ENCODE measurements at places on chromosomes 16 and 17.
A peak's percentile ranks its signal among the peaks of the same experiment; 100 is the strongest.

- DNase-seq = peak; percentile 39
Measured at GRCh38 chr16:89192956-89193575, 7.3 kb downstream of the SLC22A31 start.

DNA sequence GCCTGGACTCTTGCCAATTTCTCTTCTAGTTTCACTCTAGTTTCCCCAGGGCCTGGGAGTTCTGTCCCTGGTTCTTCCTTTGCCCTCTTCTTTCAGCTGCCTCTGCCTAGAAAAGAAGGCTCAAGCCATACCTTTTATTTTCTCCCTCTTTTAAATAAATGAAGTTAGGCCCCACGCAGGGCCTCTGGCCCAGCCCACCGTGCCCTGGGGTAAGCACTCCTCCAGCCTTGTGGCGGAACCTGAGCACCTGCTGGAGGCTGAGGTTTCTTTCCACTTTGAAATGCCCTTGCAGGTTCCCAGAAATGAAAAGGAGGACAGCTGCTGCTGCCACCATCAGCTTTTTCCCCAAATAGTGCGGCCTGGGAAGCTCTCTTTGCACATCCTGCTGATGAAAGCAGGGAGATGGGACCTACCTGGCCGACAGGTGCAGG, 139.4 kb downstream of the CCDC182 start:
- no peak for DNase-seq

DNA sequence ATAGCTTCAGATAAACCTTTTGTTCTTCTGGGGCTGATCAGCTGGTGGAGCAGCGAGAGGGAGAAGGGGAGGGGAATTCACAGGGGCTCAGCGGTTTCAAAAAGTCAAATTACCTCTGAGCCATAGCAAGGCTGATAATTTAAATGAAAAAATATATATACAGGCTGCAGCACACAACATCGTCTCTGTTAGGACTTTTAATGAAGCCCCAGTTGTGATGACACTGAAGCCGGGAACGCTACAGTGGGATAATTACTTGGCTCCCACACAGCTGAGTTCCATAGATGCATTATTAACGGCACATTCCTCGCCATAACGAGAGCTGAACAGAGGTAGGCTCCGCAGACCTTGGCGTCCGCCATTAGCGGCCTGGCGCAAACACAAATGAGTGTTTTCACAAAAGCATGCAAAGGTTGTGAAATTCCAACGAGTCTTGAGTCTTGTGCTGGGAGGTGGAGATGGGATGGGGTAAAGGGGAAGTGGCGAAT, 216.0 kb downstream of the C16orf78 start:
- DNase-seq = no peak

DNA sequence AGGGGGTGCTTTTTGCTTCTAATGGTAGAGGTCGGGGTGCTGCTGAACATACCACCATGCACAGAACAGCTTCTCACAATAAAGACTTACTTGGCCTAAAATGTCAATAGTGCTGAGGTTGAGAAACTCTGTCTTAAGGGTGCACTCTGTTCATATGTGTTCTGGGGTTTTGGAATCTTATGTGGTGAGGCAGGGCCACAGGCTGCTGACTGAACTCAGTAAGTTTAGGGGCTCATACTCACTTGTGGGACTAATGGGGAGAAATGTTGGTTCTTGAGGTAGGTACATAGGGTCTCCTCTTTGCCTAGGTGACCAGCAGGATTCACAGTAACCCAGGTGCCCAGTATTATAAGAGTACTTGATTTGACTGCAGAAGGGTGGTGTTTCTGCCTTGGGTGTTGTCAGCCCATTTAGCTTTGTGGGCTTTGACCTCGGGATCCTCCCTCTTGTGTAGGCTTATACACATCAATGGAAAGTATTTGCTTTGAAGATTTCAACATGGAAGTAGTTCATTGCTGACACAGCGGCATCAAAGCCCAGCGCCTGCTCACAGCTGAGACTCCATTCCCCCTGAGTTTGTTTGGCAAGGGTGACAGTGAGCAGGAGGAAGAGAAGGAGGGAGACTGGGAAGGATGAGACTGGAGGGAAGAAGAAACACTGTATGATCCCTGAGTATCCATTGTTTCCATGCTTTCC, 17.2 kb downstream of the SLC7A6 start:
- no peak for DNase-seq

GRCh38 chr17:45223539-45224528, 2.1 kb downstream of the FMNL1 start:
- no peak for DNase-seq

DNA sequence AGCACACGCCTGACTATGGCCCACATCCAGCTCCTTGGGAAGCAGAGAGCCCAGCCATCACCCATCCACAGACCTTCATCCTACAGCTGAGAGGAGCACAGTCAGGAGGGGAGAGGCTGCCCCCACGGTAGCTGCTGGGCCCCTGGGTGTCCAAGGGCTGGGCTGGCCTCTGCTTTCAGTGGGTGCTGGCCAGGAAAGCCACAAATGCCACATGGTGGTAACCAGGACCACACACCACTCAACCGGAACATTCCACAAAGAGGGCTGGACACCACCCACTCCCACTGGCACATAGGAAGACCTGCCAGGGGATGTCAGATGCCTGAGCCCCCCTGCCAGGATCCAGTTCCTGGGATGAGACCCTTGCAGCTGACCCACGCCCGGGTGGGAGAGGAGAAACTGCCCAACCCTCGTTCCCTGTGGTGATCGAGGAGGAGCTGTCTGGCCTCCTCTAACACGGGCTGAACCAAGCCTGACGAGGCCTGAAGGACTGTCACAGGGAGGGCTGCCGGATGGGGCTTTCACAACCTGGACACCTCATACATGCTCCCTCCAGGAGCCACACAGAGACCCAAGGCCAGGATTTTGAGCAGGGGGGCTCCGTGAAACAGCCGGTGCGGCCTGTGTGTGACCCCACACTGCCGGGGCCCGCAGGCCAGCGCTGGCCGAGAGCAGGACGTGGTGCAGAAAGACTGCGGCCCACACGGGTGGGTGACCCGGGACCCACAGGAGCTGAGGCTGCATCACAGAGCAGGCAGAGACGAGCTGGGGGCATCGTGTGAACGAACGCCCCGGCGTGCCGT, 30.7 kb downstream of the PIEZO1 start:
- DNase-seq = no peak

DNA sequence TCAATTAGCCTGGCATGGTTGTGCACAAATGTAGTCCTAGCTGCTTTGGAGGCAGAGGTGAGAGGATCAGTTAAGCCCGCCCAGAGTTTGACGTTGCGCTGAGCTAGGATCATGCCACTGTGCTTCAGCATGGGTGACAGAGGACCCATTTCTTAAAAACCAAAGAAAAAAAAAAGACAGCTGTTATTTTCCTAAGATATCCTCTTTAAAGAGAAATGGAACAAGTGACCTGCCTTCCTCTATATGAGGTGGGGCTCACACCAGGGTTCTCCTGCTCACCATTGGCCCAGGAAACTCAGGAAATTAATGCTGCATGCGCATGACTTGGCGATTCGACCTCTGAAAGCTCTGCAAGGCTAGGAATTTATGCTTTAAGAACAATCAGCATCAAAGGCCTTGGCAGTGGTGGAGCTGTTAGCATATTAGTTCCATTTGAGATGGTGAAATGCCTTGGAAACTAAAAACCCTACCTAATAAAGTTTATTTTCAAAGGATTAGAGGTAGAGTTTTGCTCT, 108.3 kb downstream of the RBFOX1 start:
- DNase-seq = no peak

DNA sequence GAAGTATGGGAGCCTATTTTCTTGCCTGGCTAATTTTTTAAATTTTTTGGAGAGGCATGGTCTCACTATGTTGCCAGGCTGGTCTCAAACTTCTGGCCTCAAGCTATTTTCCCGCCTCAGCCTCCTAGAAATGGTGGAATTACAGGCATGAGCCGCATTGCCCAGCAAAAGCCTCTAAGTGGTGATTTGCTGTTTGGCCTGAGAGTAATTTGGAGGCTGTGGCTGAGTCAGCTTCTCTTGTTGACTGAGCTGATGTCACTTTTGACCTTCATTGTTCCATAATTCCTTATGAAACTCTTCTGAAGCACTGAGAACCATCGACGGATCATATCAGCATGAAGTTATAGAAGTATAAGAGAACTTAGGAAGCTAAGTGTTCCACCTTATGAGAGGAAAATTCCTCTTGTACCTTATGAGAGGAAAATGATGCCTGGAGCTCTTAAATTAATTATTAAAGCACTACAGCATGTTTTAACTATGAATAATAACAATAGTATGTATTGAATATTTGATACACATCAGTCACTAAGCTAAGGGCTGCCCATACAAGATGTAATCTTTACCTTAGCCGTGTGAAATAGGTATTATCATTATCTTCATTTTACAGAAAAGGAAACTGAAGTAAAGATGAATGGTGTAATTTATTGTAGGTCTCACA, 220.8 kb upstream of the MON1B start:
- no peak for DNase-seq

- DNase-seq = no peak
Measured at GRCh38 chr16:56871172-56871593, 6.2 kb downstream of the SLC12A3 start.

DNA sequence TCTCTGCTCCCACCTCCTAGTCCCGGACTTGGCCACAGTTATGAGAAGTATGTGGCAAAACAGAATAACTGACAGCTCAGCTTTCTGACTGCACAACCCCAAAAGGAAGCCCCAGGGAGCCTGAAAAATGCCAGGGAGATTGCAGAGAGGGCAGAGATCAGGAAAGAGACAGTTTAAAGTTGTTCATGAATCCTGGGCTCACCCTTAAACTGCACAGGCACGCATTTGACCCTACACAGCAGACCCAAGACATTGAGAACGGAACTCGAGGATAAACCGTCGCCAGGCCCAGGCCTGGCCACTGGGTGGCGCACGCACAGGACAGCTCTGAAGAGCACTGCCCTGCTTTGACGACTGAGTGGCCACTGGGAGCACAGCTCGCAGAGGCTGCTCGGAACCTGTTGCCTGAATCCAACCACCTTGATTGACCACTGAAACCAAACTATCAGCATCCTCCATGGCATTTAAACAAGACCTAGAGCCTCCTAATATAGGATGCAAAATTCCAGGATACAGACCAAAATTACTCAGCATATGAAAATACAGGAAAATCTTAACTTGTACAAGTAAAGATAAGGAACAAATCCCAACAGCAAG, 114.0 kb downstream of the C16orf95 start:
- DNase-seq = peak; percentile 86

DNA sequence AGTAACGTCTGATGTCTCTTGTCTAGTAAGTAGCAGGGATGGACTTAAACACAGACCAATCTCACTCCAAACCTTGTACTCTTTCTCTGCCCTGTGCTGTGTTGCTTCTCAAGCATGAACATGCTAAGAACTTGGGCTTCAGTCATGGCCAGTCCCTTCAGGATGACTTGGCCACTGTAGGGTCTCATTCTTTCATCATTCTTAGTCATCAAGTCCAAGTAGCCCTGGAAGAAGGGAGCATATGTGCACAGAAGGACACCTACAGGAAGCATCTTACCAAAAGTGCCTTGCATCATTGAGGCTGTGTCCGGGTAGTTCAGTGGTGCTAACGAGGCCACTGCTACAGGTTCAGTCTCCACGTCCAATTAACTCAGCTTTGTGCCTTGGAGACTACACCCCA, 80.7 kb downstream of the CDK5R1 start:
- DNase-seq = no peak

DNA sequence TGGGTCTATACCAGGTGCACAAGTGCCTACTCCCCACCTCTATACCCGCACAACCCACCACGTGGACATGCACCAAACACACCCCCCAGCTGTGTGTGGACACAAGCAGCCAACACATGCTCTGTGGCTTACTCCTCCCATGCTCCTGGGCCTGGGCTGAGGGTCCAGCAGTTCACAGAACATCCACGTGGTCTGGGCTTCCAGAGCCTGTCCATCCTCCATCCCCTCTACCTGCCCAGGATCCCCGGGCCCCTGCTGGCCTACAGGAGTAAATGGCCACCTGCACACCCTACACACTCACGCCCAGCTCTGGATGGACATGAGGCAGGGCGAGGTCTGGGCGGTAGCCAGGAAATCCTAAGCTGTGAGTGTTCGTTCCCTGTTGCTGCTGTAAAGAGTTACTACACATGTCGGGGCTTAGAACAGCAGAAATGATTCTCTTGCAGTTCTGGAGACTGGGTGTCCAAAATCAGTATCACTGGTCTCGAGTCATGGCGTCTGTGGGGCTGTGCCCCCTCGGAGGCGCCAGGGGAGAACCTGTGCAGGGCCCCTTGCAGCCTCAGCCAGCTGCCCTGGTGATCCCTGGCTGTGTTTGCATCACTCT, 15.0 kb upstream of the RAI1 start:
- DNase-seq = no peak

- peak; percentile 14 for DNase-seq
Measured at GRCh38 chr16:2469399-2470233, 1.5 kb upstream of the NTN3 start.

DNA sequence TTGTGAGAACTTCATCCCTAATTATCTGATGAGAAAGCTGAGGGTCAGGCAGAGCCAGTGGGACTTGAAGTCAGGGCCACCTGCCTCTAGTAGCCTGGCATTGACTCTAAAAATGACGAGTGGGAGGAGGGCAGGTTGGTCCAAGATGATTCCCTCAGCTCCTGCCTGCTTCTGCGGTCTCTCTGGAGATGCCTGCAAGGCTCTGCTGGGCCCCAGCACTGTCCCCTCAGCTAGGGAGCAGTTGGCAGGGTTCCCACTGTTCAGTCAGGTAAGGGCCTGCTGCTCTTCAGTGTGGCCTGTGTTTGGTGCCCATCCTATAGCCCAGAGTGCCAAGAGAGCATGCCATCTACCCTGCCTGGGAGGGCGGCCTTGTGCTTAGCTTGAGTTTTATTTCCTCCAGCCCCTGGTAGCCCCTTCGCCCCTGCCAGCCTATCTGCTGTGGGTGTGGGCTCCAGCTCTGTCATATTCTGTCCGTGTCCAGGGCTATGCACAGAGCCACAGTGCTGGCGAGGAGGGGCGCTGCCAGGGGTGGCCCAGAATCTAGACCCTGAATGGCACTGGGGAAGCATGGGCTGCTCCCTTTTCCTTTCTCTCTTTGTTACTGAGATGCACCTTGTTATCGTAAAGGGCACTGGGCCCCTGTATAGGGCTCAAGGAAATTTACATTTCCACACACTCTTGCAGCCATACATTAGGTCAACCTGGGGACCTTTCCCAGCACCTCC, 68.5 kb downstream of the CYLD start:
- DNase-seq = no peak

DNA sequence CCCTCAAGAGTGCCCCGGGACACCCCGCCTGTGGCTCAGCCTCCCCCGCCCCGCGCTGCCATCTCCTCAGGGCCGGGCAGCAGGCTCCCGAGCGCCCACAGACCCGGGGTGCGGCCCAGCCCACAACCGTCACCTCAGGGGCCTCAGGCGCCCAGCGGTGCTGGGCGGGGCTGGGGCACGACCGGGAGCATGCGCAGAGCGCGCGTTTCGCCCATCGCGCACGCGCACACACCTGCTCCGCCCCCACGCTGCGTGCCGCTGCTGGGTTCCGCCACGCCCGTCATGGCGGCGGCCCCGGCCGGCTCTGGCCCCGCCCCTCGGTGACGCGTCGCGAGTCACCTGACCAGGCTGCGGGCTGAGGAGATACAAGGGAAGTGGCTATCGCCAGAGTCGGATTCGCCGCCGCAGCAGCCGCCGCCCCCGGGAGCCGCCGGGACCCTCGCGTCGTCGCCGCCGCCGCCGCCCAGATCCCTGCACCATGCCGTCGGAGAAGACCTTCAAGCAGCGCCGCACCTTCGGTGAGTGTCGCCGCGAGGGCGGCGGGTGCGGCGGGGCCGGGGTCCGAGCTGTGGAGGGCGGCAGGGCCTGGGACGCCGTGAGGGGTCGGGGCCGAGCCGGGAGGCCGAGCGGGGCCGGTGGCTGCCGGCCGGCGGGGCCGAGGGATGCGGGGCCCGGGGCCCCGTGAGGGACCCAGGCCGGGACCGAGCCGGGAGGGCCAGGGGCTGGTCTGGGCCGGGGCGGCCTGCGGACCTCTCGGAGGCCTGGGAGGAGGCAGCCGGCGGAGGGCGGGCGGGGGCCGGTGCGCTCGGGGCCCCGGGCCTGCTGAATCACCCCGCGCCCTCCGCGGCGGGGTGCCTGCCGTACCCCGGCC, at the start of gene MAP1LC3B:
Gene MAP1LC3B (plus strand): TSS at position 387 of the 871 bp plus-strand sequence. CDS start 92 bp downstream, at position 479.
- peak; percentile 99 for DNase-seq

Data from glutamatergic neuron (in vitro differentiated cells).